Progenitor cell of endocrine pancreas (in vitro differentiated cells): ENCODE measurements at places on chromosomes 1 and 21.

DNA sequence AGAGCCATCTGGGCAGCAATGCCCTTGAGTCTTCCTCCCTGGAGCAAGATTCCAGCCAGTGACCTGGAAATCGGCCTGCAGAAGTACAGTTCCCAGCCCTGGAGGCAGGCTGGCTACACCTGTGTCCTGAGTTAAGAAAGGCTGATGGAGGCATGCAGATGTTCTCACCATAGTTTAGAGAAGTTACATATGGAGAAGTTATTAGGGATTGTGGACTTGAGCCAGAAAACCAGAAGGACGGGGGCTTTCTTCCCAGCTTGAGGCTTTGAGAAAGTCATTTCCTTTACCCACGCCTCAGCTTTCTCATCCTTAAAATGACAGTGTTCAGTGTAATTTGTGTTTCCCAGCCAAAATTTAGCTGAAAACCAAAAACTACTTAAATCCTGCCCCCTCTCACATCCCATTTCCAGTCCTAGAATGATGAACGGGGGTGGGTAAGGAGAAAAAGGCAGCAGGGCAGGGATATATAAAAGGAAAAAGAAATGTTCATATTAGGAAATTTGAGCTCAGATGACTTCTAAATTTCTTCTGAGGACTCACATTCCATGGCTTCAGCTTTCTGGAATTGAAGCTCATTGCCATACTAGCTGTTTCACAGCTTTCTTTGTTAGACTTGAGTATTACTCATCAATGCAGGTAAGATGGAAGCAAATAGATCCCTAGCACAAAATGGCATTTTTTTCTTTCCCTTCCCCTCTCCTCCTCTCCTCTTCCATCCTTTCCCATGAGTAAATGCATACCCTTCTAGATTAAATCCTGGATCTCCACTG, 14.4 kb upstream of the C8B start:
- no peak for DNase-seq

- no peak for DNase-seq
These were observed 53.0 kb downstream of the IER5 start for GRCh38 chr1:181141431-181141910.

DNA sequence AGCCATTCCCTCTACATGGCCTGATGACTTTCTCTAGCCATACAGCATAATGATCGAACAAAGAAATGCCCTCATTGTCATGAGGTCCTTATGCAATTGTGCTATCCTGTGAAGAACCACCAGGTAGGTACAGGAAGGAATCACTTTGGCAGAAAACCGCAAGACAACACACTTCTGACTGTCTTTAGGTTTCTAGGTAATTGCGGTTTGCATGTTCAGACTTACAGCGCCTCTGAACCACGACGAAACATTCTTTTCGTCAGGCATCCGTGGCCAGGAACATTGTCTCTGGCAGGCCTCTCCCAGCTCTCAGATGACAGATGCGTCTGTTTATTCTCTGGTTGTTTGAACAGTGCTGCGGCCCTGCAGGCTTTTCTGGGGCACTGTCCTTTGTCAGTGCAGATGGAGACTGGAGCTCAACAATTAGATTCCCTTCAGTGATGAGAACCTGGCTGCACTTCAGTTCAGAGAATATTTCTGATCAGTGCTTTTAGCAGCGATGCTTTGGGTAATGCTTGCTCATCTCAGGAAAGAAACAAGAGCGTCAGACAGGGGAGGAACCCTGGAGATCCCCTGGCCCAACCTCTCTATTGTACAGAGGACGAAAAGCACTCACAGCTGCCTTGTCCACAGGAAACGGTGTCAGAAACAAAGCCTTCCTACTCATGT, 63.4 kb downstream of the B3GALT5 start:
- DNase-seq, result no peak

DNA sequence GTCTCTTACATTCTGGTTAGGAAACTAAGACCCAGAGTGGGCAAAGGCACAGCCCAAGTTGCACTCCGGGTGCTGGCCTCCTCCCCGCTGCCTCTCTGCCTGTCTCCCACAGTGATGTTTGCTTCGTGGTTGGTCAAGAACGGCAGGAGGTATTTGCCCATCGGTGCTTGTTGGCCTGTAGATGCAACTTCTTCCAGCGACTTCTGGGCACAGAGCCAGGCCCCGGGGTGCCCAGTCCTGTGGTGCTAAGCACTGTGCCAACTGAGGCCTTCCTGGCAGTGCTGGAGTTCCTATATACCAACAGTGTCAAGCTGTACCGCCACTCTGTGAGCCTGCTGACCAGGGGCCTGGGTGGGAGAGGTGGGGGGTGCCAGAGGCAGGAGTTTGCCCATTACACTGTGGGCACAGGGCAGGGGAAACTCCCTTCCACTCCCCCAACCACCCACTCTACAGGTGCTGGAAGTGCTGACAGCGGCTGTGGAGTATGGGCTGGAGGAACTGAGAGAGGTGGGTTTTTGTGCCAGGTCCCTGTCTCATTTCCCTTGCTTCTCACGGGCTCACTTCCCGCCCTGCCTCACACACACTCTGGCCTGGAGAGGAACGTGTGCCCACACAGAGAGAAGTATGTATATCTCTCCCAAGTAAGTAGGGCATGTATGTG, 1.9 kb downstream of the BTBD19 start:
- DNase-seq, result no peak

GRCh38 chr1:214694769-214695168, 91.8 kb downstream of the CENPF start:
- no peak for DNase-seq

DNA sequence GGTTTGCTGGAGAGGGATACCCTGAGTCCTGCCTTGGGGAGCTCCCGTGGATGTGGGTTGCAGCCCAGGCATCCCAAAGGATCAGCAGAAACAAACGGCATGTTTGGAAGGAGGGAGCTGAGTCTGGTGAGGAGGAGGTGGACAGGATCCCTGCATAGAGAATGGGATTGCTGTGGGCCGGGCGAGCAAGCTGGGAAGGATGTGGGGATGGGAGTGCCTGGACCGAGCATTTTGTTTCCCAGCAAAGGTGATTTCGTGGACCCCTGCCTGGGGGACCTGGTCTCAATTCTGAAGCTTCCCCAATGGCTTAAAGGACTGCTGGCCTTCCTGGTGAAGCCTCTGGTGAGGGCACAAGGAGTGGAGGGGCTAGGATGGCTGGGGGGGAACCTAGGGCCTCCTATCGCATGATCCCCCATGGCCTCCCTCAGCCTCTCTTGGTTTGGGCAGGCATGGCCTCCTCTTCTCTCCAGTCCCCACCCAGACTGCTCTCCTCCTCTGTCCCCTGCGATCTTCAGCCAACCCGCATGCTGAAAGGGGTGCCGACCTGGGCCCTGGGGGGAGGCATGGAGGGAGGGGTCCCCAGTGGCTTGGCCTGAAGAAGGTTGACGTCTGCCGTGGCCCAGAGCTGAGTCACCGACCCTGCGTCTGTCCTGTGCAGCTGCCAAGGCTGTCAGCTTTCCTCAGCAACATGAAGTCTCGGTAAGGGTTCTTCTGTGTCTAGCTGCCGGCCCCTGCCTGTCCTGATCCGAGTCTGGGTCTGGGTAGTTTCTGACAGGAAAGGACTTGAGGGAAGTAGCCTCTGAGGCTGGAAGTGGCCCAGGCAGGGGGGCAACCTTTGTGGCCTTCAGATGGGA, 16.3 kb downstream of the FAAH start:
- no peak for DNase-seq

GRCh38 chr1:52911541-52911940, 10.0 kb downstream of the ECHDC2 start:
- no peak for DNase-seq
